Lung microvascular endothelial cell (primary cell): ENCODE measurements at places on chromosomes 12 and 14.

GRCh38 chr12:84756961-84757360 is 155.6 kb downstream of the SLC6A15 start:
- no peak for DNase-seq

DNA sequence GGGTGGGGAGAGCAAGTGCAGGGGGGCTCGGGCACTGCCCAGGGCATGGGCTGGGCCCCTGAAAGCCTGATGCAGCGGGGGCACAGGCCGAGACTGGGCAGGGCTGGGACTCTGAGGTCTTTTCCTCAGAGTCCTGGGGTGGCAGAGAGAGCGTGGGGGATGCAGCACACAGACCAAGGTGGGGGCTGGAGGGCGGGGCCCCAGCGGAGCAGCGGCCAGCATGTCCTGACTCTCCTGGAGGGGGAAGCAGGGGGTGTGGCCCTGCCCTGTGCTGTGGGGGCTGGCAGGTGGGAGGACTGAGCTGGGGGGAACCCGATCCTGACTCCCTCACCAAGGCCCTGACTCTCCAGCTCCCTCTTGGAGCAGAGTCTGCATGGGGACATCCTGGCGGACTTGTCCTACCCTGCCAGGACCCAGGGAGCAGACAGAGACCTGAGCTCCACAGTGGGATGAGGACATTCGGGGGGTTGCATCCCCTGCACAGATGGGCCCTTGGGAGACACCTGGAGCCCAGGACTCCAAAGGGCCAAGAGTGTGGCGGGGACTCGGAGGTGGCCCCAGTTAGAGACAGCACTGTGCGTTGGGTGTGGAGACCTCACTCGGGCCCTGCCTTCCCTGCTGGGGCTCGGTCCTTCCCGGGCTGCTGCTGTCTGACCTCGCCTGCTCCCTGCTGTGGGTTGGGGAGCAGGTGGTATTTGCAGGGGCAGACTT is 326.1 kb downstream of the TMEM121 start:
- no peak for DNase-seq

GRCh38 chr12:131919366-131920156 is 9.5 kb upstream of the PUS1 start:
- DNase-seq: no peak

- DNase-seq: no peak
Observed at GRCh38 chr14:106269029-106269428, 742.6 kb downstream of the TMEM121 start.

GRCh38 chr12:18943200-18943599 is 186.3 kb upstream of the PLEKHA5 start:
- DNase-seq: no peak

DNA sequence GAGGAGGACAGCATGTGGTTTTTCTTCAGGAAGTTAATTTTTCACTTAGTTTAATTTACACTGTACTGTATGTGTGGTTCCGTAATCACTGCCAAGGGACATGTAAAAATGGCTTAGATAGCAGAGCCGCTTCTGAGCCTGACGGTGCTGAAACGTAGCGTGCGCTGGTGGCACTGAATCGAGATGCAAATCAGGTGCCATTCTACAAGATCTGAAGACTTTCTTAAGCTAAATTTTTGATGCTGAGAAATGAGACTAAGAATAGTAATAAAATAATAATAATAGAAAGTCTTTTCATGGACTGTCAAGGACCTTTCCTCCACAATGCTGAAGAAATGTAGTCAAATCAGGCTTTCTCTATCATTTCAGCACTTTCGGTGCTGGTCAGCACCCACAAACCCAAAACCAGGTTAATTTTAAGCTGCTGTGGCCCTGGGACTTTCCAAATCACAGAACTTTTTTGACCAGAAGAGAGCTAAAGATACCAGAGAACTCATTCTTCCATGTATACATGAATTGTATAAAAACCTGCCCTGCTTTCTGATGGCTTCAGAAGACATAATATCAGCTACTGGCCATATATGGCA is 183.3 kb upstream of the LMO3 start:
- DNase-seq: no peak

GRCh38 chr12:120903412-120904196 is 554 bp downstream of the SPPL3 start:
- peak; percentile 41 for DNase-seq

- no peak for DNase-seq
Observed at GRCh38 chr14:103284574-103285467, 49.2 kb upstream of the EIF5 start.

DNA sequence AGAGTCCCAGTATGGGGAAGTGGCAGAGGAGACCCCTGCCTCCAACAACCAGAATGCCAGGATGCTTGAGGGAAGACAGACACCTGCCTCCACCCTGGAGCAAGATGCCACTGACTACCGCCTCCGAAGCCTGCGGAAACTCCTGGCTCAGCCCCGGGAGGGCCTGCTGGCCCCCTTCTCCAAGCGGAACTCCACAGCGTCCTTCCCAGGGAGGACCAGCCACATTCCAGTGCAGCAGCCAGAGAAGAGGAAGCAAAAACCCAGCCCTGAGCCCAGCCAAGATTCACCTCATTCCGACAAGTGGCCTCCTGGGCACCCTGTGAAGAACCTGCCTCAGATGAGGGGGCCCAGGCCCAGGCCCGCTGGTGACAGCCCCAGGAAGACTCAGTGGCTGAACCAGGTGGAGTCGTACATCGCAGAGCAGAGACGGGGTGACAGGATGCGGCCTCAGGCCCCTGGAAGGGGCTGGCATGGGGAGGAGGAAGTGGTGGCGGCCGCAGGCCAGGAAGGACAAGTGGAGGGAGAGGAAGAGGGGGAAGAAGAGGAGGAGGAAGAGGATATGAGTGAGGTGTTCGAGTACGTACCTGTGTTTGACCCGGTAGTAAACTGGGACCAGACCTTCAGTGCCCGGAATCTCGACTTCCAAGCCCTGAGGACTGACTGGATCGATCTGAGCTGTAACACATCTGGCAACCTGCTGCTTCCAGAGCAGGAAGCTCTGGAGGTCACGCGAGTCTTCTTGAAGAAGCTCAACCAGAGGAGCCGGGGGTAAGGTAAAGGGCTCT is 93.7 kb downstream of the B4GALNT3 start:
- DNase-seq: no peak

GRCh38 chr12:48030173-48030650 is 25.9 kb upstream of the COL2A1 start:
- no peak for DNase-seq

- DNase-seq: no peak
Observed at GRCh38 chr14:55571125-55571889, 8.7 kb upstream of the KTN1 start.

DNA sequence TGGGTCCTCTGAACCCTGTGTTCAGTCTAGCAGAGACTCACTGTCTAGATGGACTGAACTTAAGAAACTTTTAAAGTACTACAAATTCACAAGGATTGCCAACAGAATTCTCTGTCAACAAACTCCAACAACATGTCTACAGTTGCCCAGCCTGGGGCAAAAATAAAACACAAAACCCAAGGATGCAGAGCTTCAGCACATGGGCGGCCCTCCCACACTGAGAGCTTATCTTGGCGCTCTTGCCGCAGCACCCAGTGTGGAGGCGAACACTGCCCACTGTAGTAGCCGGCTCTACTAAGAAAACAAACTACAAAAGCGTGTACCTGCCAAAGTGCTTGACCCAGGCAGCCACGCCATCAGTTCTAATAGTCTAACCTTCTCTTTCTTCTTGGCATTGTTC is 66.7 kb downstream of the PTPN21 start:
- no peak for DNase-seq

DNA sequence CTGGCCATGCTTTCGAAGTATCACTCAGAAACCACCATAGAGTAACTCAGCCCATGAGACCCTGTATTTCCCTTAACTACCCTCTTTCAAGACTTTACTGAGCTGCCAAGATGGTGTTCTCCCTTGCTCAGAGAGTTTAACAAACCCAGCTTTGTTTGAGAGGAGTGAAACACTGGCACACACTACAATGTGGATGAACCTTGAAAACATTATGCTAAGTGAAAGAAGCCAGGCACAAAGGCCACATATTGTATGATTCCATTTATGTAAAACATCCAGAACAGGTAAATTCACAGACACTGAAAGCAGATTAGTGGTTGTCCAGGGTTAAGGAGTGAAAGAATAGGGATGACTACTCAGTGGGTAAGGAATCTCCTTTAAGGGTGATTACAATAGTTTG is 18.9 kb downstream of the SERPINA3 start:
- DNase-seq: no peak

- DNase-seq: no peak
Observed at GRCh38 chr12:2343681-2344080, 290.9 kb downstream of the CACNA1C start.

- no peak for DNase-seq
Observed at GRCh38 chr12:28569698-28570411, 379.6 kb downstream of the CCDC91 start.

GRCh38 chr12:4331221-4331620 is 10.2 kb downstream of the TIGAR start:
- DNase-seq: no peak

DNA sequence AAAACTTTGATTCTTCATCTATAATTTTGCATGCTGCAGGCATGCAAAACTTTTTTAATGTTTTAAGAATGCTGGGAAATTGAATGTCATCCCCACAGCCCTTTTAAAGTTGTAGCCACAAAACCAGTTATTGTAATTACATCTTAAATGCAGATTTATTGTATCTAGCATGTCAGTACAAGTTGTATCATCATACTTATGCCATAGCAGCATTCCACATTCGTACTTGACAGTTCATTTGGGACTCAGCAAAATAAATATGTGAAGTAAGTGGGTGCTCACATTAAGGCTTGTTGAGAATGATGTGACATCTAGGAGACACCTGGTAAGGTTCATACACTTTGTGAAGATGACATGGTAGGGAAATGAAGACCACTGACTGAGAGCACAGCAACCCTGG is 44.0 kb upstream of the GZMB start:
- no peak for DNase-seq

DNA sequence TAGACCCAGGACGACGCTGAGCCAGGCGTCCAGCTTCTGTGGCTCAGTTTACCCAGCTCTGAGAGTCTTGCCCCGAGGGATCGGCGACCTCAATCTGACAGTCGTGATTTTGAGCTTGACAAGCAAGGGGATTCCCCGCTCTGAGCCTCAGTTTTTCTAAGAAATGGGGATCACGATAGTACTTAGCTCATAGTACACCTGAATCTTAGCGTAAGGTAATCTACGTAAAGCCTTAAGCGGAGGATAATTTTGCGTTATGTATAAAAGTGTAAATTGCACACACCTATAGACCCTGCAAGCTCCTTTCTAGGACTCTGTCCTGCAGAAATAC is 285 bp downstream of the MVK start:
- no peak for DNase-seq

DNA sequence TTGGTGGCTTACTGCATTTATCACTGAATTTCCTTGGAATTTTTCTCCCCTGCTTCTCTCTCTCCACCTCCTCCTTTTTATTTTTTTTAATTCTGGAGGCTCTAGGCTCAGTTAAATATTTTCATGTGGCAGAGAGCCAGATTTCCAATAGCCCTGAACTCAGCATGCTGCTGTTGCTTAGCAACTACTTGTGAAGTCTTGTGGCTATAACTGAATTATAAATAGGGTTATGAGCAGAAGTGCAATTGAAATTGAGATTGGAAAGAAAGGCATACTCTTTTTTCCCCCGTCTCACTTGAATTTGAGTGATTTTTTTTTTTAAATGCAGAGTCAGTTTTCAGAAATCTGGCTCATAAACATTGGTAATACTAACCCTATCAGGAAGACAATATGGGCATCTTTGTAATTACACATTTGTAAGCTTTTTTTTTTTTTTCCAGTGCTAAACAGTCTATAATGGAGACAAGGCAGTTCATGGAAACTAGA is 38.3 kb downstream of the ATF7IP start:
- DNase-seq: peak; percentile 84

DNA sequence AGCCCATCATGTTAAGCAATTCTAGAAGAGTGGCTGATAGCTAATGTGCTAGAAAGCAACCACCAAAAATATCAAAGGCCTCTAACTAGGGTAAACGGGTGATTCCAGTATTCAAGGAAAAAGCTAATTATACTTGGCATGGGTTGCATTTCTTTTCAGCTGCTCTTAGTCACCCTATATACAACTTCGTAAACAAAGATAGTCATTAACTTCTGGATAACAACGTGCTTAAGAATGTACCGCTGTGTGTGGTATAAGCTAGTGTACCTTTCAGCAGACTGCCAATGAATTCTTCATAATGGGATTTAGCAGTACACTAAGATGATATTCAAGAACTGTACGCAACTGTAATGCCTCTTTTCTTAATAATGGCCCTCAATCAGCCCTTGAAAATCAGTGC is 42.2 kb upstream of the SLC6A13 start:
- DNase-seq: peak; percentile 21

GRCh38 chr12:75641031-75641780 is 129.8 kb upstream of the KRR1 start:
- peak; percentile 95 for DNase-seq

- no peak for DNase-seq
Observed at GRCh38 chr12:25423355-25424050, 129.6 kb downstream of the LMNTD1 start.

GRCh38 chr14:33767586-33768457 is 183.1 kb downstream of the EGLN3 start:
- peak; percentile 56 for DNase-seq

GRCh38 chr12:74922117-74922516 is 287.5 kb downstream of the KCNC2 start:
- no peak for DNase-seq

DNA sequence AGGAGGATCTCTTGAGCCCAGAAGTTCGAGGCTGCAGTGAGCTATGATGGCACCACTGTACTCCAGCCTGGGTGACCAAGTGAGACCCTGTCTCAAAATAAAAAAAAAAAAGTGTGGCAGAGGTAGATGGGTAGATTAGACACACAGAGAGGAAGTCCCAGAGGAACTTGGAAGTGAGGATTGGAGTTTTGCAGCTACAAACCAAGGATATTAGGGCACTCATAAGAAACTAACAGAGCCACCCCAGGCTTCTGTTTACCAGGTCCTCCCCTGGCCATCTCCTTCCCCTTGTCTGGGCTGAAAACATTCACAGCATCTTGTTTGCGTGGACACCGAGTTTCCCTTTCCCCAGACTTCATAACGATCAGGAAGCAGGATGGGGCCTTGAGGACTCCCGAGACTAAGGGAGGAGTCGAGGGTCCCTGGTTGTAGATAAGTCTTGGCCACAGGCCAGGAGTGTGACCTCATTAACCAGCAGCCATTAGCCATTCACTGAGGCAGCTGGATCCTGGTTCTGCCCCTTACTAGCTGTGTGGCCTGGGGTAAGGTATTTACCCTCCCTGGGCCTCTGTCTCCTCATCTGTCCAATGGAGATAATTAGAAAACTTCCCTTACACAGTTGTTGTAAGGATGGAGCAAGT is 2.1 kb downstream of the MAP1LC3B2 start:
- DNase-seq: no peak

- peak; percentile 80 for DNase-seq
Observed at GRCh38 chr12:3097186-3097804, 20.1 kb downstream of the TSPAN9 start.

DNA sequence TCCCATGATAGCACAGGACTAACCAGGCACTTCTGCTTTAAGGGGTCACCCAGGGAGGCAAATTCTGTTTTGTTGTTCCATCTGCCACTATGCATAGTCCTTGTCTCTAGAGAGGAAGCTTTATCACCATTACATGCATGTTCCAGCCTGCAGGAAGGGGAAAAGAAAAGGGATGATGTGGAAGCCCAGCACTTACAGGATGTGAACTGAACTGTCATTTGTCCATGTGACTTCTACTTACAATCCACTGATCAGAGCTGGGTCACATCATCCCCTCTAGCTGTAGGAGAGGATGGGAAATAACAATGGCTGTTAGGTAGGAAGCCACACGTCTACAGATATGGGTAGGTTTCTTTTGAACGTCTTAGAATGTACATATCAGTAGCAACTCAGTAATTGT is 203.1 kb downstream of the PTPRO start:
- peak; percentile 3 for DNase-seq
